ENCODE measurements at places on chromosomes 3 and 15.

DNA sequence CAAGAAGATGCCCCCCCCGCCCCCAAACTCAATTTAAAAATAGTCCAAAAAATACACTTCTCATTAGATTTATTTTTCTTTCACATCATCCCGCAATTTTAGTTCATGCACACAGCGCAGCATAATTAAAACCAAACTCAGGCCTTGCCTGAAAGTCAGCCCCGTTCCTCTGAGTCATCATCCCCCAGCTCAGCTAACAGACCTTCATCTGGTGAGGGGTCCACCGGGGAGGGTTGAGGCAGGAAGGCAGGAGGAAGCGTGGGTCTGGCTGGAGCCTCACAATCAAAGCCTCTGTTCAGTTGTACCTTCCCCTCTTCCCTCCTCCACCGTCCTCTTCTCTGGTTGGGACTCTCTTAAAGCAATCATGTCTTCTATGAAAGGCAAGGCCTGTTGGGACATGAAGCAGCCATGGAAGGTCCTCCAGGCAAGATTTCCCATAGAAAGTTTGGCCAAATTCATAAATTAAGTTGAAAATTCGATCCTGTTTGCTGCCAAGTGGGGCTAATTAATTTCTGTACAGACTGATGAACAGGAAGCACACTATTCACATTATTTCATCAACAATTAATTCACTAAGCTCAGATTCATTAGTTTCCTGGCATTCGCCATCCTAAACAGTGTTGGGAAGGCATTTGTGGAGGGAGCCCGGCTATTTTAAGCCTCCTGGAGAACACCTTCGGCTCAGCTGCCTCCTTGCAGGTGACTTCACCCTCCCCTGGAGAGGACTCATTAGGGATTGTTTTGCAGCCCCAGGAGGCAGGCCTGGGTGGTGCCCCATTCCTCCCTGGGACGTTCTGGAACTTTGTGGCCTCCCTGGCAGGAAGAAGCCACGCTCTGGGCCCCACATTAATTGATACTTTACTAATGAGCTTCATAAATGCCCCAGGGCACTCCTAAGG is 72.3 kb upstream of the BNC1 start:
- DNase-seq: no peak

- no peak for DNase-seq
Observed at GRCh38 chr15:64850778-64851502, 9.2 kb downstream of the PLEKHO2 start.

- no peak for DNase-seq
Observed at GRCh38 chr3:160473221-160473620, 23.6 kb upstream of the TRIM59 start.

GRCh38 chr3:111627092-111627491 is 31.9 kb upstream of the ZBED2 start:
- no peak for DNase-seq

DNA sequence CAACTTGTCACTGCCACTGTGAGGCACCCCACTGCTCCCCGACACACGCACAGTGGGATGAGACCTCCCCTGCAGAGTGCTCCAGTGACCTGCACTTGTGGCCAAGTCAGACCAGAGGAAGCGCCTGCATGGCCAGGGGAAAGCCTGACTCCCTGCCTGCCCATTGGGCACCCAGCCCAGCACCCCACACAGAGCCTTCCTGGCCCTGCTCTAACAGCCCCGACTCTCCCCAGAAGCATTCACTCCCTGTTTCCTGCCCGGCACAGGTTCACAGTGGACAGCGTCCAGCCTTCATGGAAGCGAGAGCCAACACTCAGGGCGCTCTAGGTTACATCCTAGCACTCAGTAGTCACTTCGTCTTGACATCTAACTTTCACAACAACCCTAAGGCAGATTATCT is 27.8 kb downstream of the RBPMS2 start:
- DNase-seq: no peak

DNA sequence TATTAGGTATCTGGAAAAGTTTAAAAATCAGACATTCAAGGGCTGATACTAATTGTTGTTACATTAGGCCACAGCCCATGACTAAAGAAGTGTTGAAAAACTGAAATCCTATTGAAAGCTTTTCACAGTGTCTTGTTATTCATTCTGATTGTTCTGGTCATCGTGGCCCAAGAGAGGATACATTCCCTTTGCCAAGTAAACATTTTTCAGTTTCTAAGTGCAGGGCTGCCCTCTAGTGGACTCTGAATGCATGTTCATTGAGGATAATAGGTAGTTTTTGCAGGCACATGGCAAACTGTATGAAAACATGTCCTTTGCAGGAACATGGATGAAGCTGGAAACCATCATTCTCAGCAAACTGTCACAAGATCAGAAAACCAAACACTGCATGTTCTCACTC is 181.1 kb downstream of the MYRIP start:
- peak; percentile 18 for DNase-seq

DNA sequence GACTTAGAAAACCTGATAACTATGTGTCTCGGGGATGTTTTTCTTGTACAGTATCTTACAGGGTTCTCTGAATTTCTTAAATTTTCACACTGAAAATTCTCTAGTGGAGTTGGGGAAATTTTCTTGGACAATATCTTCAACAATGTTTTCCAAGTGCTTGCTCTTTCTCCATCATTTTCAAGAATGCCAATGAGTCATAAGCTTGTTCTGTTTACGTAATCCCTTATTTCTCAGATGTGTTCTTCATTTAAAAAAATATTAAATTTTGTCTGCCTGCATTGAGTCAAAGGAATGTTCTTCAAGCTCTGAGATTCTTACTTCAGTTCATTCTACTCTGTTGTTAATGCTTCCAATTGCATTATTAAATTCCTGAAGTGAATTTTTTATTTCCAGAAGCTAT is 21.9 kb upstream of the PLSCR2 start:
- DNase-seq: no peak

DNA sequence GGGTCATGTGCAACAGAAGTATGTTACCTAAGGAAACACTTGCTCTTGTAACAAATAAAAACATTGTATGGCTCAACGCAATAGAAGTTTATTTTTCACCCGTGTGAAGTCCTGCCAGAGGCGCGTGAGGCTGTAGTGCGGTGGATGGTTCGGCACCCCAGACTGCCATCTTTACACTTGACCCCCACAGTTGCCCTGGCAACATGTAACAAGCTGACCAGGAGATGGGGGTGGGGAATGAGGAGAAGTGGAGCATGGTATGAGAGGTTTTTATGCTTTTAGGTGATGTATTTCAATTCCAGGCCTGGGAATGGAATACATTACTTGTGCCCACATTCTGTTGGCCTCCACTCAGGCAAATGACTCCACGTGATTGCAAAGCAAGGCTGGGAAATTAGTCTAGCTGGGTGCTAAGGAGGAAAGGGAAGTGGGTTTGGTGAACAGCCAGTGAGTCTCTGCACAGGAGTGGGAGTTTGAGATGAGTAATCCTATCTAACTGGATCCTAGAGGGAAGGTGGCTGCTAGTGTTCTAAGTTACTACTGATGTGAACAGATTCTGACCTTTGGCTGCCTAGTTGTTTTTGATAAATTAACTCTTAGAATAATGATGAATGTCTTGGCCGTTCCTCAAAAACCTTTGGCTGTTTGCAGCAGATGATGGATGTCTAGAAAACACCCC is 33.8 kb upstream of the GREM1 start:
- peak; percentile 89 for DNase-seq

DNA sequence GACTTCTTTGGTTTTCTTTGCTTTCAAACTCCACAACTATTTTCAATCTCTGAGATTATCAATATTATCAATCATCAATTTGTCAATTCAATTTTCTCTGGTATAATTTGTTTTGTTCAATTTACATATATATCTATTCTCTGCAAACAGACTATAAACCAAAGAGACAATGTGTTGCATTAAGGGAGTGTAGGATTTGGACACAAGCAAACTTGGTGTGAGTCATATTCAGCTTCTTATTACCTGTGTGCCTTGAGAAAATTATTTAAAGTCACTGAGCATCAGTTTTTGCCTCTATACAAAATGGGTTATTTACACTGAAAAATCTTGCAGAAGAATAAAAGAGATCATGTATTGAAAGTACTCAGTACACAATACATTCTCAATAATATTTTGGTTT is 177.8 kb downstream of the NECTIN3 start:
- no peak for DNase-seq

DNA sequence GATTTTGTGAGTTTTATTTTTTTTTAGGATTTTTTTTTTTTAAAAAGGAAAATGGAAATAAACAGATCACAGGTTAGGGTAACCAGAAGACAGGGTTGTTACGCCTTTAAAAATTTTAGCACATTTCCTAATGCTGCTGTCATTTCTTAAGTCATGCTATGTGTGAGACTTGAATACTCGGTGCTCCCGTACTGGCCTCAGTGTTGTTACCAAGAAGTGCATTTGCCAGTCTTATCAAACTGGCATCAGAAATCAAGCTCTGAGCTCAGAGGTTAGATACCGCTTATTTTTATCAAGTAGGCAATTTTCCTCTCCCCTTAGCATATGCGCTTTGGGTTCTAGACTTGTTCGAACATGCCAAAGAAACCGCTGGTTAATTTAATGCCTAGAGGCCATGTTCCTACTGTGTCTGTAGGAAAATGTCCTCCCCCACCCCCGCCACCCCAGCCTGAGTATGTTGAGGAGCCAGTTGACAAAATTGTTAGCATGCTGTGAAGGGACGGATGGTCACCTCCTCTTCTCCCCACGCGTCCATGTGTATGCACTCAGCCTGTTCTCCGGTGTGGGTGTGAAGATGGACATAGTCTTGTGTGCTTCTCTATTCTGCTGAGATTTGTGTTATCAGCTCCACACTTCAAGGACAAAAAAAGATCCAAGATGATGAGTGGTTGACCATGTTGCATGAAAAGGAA is 88.9 kb downstream of the ITPR1 start:
- no peak for DNase-seq

- no peak for DNase-seq
Observed at GRCh38 chr3:154316974-154317767, 7.1 kb downstream of the DHX36 start.

- no peak for DNase-seq
Observed at GRCh38 chr3:111539351-111540331, 2.4 kb upstream of the CD96 start.

GRCh38 chr3:151816091-151816604 is 2.2 kb downstream of the AADAC start:
- peak; percentile 37 for DNase-seq

GRCh38 chr3:58049143-58049785 is 41.0 kb downstream of the FLNB start:
- DNase-seq: peak; percentile 92

DNA sequence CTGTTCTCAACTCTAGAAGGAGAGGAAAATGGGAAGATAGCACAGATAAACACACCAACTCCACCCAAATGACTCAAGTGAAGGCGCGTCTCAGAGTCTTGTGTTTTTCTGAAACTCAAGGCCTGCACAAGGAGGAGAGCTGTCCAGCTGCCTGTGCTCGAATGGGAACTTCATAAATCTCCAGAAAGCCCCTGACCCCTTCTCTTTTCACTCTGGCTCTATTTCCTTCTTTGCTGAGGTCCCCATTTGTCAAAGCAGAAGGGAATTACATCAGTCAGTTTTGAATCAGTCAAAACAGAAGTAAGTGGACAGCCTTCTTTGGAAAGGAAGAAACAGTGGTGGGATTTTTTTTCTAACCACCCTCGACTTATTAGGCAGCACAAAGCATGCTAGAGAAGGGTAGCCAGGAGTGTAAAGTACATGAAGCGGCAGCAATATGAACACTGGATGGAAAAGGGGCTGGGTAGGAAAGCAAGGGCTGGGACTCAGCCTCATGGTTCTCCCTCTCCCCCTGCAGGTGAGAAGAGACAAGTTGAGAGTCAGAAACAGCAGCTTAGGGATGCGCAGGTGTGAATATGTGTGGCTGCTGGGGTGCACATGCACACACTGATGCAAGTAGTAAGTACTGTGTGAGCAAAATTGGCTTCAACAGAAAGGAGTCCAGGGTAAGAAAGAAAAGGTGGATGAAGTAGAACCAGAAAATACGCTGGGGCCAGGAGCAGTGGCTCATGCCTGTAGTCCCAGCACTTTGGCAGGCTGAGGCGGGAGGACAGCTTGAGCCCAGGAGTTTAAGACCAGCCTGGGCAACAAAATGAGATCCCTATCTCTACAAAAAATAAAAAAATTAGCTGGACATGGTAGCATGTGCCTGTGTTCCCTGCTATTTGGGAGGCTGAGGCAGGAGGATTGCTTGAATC is 36.6 kb upstream of the MAGEF1 start:
- no peak for DNase-seq

GRCh38 chr3:136235545-136235944 is 14.6 kb upstream of the PCCB start:
- DNase-seq: no peak

- DNase-seq: no peak
Observed at GRCh38 chr3:15081960-15082664, 16.8 kb downstream of the RBSN start.

GRCh38 chr15:23420806-23421575 is 26.1 kb downstream of the GOLGA6L2 start:
- DNase-seq: no peak

GRCh38 chr15:60835974-60836373 is 357.0 kb upstream of the ICE2 start:
- no peak for DNase-seq

GRCh38 chr15:38147246-38147645 is 105.4 kb upstream of the SPRED1 start:
- DNase-seq: no peak

- DNase-seq: no peak
Observed at GRCh38 chr3:31157047-31157694, 262.7 kb upstream of the GADL1 start.

GRCh38 chr3:29438580-29438979 is 157.7 kb downstream of the RBMS3 start:
- no peak for DNase-seq

DNA sequence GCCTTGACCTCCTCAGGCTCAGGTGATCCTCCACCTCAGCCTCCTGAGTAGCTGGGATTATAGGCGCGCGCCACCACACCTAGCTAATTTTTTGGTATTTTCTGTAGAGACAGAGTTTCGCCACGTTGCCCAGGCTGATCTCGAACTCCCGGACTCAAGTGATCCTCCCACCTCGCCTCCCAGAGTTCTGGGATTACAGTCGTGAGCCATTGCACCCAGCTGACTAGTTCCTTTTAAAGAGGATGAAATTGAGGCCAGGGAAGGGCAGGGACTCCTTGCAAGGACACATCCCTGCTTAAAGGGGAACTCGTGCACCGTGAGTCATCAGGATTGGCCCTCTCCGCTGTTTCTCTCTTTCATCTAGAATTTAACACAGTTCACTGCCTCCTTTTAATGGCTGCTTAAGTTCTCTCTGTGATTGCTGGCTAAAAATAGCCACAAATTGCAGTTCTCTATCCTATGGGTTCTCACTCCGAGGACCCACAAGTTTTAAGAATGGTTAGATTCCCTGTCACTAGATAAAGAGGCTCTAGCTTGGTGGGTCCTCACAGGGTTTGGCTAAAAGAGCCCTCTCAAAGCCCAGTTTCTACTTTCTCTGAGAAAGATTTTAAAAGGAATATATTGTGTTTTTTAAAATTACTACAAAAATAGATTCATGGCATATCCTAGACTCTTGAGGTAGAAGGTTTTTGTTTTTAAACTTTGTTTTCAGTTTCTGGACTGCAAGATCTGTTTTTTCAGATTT is 1.4 kb downstream of the CRTAP start:
- DNase-seq: peak; percentile 60

GRCh38 chr3:52216585-52217408 is 8.6 kb downstream of the TLR9 start:
- DNase-seq: no peak
